ENCODE measurements at places on chromosomes 1 and 21.
A peak's percentile ranks its signal among the peaks of the same experiment; 100 is the strongest.

- DNase-seq = no peak
Measured at GRCh38 chr21:18155508-18156193, 89.0 kb upstream of the CHODL start.

DNA sequence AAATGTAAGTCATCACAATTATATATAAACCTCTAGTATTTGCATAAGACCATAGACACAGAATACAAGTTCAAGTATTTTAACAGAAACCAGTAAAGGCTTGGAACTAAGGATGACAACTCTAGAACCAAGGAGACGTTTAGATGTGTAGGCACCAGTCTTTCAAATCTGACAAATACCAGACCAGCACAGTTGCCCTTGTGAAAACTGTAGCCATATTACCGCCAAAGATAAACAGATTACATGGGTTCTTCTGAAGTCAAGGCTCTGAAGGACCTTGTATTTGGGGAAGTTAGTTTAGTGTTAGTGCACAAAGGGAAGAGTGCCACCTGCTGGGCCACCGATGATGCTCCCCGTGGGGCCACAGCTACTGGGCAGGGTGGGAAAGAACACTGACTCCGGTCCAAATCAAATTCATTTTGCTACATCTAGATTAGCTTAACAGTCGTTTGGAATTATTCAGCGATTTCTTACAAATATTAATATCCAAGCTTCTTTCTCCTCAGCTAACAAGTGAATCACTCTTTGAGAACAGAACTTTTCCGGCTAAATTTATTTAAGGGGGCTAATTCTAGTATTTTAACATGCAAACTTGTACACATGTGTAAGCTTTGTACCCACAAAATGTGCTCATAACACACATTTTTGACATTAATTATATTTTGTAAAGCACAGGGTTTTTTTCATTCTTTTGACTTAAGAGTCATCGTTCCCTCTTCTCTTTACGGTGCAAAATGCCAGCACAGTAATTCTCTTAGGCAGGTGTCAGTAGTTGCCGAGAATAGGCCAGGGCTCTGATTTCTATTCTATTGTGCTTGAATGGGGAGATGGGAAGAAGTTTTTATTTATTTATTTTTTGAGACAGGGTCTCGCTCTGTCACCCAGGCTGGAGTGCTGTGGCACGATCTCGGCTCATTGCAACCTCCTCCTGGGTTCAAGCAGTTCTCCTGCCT, 8.0 kb upstream of the NIBAN1 start:
- DNase-seq = peak; percentile 79

DNA sequence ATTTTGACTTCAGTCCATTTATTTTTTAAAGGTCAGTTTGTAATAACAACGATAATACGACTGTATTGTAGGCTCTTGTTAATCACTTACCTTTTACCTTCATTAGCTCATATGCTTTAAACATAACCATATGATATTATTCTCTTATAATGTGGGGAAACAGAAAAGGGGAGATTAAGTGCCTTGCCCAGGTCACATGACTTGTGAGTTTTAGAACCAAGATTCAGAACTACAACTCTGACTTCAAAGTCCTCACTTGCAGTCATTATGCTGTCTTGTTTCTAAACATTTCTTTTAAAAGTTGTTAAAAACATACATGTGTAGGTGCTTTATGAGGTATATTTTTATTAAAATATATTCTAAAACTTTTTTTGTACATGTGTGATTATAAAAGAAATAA, 41.1 kb downstream of the SUCO start:
- DNase-seq = no peak

GRCh38 chr1:197042676-197043341, 24.3 kb downstream of the F13B start:
- no peak for DNase-seq

- no peak for DNase-seq
Measured at GRCh38 chr1:218395916-218396315, 50.8 kb downstream of the TGFB2 start.

- DNase-seq = no peak
Measured at GRCh38 chr1:154176337-154176736, 15.6 kb downstream of the TPM3 start.

- DNase-seq = no peak
Measured at GRCh38 chr1:77421504-77422233, 139.8 kb downstream of the AK5 start.

DNA sequence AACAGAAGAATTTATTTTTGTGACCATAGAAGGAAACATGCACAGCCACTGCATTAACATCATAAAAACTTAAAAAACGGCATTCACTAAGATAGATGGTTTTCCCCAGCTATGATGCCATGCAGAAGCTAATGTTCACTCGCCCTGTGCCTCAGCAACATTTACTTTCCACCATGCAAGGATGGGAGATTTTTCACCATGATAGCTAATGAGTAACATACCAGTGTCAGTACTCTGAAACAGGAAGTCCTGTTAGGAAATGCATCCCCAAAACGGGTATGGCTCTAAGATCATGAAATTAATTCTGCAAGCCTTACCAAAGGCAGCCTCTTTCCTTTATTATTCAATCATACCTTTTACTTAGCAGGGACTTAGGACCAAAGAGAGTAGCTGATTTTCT, 17.5 kb upstream of the VAMP3 start:
- no peak for DNase-seq

DNA sequence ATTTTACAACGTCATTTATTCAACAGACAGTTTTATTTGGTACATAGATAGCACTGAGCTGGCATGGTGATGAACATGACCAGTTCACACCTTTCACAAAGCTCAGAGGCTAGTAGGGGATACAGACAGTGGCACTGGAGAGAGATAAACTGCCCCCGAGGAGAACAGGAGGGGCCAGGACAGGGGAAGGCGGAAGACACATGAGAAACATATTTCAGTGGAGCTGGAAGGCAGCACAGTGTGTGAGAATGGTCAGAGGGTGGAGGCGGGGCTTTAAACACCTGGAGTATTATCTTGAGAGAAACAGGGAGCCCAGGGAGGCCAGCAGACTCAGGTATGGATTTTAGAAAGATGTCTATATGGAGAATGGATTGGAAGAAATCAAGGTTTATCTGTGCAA, 49.5 kb downstream of the CHML start:
- no peak for DNase-seq

DNA sequence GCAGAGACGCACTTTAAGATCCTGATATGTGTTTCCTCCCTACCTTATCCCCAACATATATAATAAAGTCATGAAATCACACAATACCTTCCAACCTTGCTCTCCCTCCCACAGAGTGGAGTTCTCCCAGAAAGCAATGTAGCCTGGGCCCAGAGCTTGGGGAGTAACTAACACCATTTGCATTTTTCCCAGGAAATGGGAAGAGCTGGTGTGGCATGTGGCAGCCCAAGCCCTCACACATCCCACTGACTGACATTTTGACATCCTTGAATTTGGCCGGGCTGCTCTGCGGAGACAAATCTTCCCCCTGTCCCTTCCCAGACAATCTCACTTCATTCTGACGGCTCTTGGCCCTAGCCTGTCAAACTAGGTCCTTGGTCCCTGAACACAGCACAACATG, 37.0 kb upstream of the ATP2B4 start:
- no peak for DNase-seq

GRCh38 chr1:226650236-226650841, 88.7 kb downstream of the ITPKB start:
- no peak for DNase-seq

GRCh38 chr1:29389533-29390041, 153.3 kb downstream of the PTPRU start:
- DNase-seq = no peak

DNA sequence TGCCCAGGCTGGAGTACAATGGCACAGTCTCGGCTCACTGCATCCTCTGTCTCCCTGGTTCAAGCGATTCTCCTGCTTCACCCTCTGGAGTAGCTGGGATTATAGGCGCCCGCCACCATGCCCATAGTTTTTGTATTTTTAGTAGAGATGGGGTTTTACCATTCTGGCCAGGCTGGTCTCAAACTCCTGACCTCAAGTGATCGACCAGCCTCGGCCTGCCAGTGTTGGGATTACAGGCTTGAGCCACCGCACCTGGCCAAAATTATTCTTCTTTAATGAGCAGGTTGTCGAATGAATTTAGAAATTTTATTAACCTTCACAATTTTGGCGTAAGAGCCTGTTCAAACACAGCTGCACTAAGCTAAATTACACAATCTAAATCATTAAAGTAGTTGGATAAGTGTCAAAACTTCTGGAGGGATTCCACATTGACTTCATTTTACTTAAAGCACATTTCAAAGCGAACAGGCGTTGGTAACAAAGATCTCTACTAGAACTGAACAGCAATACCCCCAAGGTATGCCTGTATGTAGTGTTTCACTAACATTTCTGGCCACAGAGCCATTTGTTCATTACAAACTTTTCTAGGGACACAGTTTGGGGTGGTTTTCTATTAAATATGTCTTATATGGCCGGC, 5.2 kb upstream of the CTH start:
- DNase-seq = no peak

GRCh38 chr1:215263636-215264035, 181.1 kb downstream of the KCNK2 start:
- DNase-seq = no peak

DNA sequence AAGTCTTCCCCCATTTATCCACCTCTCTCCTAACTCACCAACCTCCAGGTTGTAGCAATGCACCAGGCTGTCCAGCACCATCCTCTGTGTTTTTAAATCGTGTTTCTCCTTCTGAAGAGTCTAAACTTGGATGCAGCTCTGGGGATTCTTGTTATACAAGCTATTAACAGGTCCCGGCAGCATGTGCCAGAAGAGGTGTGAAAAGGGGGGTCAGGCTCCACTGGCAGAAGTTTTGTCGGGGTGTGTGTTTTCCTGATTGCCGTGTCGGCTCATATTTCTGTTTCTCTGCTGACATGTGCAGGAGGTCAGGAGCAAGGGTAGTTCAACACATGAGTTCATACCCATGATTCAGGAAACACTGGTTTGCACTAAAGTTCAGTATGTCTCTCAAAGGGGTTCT, 658.6 kb upstream of the CAMK1G start:
- no peak for DNase-seq

- no peak for DNase-seq
Measured at GRCh38 chr1:200311256-200311655, 98.6 kb downstream of the ZNF281 start.

DNA sequence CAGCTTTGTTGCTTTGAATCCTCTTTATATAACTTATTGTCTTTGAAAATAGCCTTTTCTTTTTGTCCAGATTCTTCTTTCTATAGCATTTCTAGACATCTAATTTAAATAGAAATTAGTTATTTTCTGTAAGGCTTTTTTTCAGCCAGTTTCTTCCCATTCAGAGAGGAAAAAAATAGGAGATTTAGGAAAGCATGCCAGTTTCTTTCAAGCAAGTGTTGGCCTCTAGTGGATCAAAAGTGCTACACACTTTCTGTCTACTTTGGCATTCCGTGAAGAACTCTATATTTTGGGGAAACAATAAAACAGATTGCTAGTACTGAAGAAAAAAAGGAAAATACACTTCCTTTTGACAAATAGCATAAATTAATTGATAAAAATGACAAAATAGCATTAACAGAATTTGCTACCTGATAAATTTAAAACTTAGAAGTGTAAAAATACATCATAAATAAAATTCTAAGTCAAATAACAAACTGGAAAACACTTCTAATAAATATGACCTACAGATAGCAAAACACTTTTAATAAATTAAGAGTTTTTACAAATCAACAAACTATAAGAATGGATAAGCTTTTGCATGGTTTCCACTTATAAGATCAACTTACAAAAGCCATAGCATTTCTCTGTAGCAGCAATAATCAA, 13.1 kb upstream of the EXO1 start:
- no peak for DNase-seq

DNA sequence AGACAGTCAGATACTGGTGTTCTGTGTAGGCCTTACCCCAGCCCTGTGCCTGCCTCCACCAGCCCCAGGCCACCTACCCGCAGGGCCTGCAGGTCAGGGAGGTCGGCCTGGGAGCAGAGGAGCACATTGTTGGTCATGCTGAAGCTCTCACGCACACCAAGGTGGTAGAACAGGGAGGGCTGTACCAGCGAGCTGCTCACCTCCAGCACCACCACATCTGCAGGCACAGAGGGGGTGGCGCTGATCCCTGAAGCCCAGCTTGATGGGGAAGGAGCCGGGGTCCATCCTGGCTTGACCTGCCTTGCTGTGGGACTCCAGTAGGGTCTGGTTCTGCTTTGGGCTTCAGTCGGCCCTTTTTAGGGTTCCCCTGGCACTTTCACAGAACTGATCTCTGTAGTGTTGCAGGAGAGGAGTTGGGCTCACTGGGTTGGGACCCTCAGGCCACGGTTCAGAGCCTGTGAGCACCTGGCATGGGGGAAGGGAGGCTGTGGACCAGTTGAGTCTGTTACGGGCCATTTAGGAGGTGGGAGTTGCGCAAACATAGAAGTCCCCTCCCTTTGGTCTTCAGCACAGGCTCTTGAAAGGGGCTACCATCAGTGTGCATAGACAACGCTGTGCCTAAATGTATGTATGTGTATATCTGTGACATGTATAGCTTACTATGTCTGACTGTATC, 1.9 kb downstream of the MAP3K6 start:
- DNase-seq = no peak

DNA sequence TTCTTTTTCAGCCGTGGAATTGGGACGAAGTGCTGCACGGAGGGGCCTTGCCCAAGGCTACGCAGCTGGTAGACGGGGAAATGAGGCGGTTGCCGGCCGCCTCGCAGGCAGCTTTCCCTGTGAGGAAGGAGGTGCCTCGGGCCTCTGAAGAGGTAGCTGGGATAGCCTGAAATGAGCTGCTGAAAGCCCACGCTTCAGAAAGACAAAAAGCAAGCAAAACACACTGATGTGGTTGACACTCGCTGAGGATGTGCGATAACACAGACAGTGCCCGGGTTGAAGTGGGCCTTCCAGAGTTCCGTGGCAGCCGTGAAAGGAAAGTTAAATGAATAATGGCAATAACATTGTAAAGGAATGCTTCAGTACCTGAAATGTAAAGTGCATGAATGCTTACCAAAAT, 47.2 kb downstream of the S1PR1 start:
- peak; percentile 53 for DNase-seq

GRCh38 chr1:43269627-43270375, at the start of gene TMEM125:
TSS of gene TMEM125 (plus strand) at chr1:43269983. CDS start at chr1:43272723, 2,740 bp downstream.
- no peak for DNase-seq

- DNase-seq = peak; percentile 98
Measured at GRCh38 chr1:23800400-23801337, at the start of gene GALE. TSS of gene GALE (minus strand) at chr1:23800754. CDS start at chr1:23799007, 1,747 bp downstream.

DNA sequence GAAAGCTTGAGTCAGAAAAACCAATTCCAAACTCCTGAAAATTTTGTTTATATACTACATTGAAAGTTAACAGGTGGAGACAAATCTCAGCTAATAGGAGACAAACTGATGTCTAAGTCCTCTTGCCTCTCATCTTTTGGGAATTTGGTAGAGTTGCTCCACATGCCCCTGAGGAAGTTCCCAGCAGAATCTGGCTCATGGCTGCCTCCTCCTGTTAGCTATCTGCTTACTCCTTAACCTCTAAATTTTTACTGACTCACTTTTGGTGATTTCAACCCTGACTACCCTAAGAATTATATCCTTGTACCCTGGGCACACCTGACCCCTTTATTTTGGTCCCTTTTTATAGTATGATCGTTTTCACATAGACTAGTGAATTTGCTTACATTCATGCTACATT, 633.7 kb upstream of the USP24 start:
- DNase-seq = no peak

DNA sequence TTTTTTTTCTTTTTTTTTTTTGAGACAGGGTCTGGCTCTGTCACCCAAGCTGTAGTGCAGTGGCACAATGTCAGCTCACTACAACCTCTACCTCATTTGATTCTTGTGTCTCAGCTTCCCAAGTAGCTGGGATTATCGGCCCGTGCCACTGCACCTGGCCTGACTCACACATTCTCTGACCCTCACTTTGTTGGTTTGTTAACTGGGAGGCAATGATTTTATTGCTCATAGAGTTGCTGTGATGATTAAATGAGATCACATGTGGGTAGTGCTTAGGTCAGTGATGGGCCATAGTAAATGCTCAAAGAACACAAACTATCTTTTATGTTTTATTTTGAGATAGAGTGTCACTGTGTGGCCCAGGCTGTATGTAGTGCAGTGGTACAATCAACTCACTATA, 47.3 kb upstream of the SSBP3 start:
- DNase-seq = no peak
